ENCODE measurements at places on chromosomes 11 and 22.

DNA sequence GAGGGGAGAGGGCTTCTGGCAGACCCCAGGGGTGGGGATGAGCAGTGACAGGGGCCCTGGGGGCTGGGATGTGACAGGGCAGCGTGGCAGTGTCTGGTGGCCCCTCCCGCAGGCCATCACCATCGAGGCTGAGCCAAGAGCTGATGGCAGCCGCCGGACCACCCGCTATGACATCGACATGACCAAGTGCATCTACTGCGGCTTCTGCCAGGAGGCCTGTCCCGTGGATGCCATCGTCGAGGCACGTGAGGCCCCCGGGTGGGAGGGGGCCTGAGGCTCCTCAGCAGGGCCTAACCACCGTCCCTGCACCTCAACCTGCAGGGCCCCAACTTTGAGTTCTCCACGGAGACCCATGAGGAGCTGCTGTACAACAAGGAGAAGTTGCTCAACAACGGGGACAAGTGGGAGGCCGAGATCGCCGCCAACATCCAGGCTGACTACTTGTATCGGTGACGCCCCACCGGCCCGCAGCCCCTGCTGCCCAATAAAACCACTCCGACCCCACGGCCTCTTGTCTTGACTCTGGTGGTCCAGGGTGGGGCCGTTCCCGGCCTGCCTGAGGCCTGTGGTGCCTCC, 2.6 kb upstream of the TCIRG1 start:
- DNase-seq, result no peak

GRCh38 chr11:86072211-86072610, 3.3 kb upstream of the PICALM start:
- DNase-seq, result no peak

GRCh38 chr22:18090286-18090685, 12.5 kb downstream of the PEX26 start:
- no peak for DNase-seq

DNA sequence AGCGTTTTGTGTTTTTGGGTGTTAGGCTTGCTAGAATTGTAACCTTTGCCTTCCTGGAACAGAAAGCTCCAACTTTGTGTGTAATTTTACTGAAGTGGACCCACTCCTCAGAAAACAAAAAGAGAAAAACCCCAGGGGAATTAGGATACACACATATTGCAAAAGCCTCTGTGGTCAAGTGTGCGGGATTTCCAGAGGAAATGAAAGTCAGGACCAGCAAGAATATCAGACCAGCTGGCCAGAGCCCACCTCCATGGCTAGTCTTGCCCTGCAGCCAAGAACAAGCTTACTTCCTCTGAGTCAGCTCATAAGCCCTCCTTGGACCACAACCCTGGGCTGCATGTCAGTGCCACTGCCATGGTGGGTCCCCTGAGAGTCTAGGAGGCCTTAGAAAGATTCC, 37.0 kb upstream of the FTH1 start:
- no peak for DNase-seq

- no peak for DNase-seq
Observed at GRCh38 chr11:125192717-125193415, 28.3 kb downstream of the PKNOX2 start.

DNA sequence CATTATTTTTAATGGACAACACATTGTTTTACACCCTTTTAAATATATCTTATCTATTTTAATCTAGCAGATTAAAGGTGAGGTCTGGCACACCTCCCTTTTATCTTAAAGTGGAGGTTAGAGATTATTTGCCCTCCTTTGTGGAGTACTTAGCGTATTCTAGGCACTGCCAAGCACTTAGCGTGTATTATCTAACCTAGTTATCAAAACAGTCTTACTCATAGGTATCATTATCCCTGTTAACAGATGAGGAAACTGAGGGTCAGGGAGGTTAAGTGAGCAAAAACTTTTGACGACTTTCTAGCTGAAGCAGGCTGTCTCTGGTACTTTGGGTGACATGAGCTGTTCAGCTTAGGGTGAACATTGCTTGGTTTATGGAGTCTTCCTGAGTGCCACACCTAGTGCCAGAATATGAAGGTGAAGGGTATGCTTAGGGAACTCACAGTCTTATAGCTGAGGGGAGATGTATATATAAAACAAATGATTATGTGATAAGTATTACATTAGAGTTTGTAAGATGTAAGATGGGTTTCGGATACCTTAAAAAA, 55.0 kb downstream of the ZNRF3 start:
- DNase-seq, result no peak

DNA sequence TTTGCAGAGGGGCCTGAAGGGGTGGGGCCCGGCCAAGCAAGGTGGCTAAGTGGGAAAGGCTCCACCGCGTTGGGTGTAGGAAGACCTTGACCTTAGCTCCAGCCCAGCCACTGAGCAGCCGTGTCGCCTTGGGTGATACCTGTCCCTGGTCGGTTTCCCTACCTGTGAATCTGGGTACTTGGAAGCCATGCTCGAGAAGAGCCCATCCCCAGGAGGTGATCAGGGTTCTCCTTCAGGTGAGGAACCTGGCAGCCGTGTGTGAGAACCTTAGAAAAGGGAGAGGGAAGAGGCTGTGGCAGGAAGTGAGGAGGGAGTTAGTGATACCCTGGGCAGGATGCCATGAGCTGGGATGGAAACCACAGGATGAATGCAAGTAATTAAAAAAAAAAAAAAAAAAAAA, 21.6 kb downstream of the PPARA start:
- DNase-seq, result no peak

GRCh38 chr11:82711648-82712047, 22.0 kb downstream of the FAM181B start:
- DNase-seq, result no peak

DNA sequence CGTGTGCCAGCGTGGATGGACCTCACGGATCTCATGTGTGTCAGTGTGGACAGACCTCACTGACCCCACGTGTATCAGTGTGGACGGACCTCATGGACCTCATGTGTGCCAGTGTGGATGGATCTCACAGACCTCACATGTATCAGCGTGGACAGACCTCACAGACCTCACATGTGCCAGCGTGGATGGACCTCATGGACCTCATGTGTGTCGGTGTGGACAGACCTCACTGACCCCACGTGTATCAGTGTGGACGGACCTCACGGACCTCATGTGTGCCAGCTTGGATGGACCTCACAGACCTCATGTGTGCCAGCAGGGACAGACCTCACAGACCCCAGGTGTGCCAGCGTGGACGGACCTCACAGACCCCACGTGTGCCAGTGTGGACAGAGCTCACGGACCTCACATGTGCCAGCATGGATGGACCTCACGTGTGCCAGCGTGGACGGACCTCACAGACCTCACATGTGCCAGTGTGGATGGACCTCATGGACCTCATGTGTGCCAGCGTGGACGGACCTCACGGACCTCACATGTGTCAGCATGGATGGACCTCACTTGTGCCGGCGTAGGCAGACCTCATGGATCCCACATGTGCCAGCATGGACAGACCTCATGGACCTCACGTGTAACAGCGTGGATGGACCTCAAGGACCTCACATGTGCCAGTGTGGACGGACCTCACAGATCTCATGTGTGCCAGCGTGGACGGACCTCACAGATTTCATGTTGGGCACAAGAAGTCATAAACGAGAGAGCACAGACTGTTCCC, 18.2 kb downstream of the TTLL8 start:
- no peak for DNase-seq

DNA sequence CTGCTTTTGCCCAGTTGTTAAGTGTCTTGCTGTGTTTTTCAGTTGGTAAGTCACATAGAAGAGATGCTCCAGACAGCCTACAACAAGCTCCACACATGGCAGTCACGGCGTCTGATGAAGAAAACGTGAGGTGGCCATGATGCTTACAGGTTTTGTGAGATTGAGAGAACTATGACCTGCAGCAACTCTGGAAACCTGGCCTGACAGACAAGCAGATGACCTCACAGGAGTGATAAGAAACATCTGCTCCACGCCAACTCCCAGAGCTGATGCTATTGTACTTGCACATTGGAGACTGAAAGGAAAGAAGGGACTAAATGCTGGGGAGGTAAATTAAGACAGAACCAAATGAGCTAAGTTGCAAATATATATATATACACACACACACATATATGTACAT, 28.6 kb upstream of the LDHA start:
- DNase-seq, result no peak

- DNase-seq, result no peak
Observed at GRCh38 chr22:48778308-48779195, 1049.1 kb downstream of the BRD1 start.

- DNase-seq, result no peak
Observed at GRCh38 chr11:15754221-15754620, 602.1 kb downstream of the SOX6 start.

GRCh38 chr22:20549232-20549841, 41.9 kb downstream of the MED15 start:
- DNase-seq, result no peak

GRCh38 chr11:83249445-83249844, 36.7 kb downstream of the CCDC90B start:
- DNase-seq, result no peak

DNA sequence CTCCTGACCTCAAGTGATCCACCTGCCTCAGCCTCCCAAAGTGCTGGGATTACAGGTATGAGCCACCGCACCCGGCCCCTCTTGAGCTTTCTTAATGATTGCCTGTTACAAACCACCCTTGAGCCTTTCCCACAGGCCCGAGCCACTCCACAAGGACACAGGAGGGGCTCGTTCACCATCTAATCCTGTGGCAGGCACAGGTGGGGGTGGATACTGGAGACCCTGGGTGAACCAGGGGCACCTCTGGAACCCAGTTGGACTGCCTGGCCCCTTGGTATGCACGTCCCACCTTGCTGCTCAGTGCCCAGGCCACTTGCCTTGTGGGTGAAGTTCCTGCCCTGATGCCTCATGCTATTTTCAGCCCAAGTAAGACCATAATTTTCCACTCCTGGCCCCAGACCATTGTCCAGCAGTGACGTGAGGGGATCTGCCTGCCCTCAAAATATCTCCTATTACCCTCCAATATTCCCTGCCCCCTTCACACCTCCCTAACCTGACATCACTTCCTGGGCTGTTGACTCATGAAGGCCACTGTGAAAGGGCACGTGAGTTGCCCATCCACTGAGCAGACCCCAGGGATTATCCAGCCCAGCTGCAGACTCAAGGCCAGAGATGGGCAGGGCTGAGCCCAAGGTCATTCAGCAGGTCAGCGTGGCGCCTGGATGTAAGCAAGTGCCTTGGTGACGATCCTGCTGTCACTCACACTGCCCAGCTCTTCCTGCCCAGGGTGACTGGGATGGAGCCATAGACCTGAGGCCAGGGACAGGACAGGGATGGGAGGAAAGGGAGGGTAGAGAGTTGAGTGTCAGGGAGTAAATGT, 19.6 kb downstream of the P2RY2 start:
- DNase-seq, result no peak

GRCh38 chr11:27008811-27009535, 15.1 kb downstream of the FIBIN start:
- no peak for DNase-seq

DNA sequence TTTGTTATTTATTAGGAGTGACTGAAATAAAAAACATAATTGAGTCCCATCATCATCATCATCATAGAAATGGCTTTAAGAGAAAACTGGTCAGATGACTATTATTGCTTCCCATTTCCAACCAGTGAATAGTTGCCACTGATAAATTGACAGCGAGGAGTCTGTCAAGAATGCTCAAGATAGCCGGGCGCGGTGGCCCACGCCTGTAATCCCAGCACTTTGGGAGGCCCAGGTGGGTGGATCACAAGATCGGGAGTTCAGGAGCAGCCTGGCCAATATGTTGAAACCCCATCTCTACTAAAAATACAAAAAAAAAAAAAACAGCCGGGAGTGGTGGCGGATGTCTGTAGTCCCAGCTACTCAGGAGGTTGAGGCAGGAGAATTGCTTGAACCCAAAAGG, 1.9 kb downstream of the WBP2NL start:
- peak; percentile 52 for DNase-seq

GRCh38 chr22:30188911-30189310, 57.6 kb downstream of the LIF start:
- DNase-seq, result no peak

- no peak for DNase-seq
Observed at GRCh38 chr22:32050678-32051515, 7.8 kb downstream of the SLC5A1 start.

DNA sequence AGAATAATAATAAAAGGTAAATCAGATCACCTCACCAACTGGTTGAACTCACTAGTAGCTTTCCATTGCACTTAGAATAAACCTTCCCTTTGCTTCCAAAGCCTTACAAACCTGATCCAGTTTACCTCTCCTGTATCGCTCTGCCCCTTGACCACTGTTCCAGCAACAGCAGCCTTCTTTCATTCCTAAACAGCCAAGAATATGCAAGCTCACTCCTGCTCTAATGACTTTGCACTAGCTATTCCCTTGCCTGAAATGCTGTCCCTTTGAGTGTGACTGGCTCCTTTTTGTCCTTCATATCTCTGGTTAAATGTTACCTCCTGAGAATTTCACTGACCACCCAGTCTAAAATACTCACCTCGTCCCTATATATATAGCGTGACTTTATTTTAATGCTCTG, 9.6 kb upstream of the PIK3C2A start:
- no peak for DNase-seq

GRCh38 chr22:18033204-18033998, 9.0 kb upstream of the MICAL3 start:
- no peak for DNase-seq

DNA sequence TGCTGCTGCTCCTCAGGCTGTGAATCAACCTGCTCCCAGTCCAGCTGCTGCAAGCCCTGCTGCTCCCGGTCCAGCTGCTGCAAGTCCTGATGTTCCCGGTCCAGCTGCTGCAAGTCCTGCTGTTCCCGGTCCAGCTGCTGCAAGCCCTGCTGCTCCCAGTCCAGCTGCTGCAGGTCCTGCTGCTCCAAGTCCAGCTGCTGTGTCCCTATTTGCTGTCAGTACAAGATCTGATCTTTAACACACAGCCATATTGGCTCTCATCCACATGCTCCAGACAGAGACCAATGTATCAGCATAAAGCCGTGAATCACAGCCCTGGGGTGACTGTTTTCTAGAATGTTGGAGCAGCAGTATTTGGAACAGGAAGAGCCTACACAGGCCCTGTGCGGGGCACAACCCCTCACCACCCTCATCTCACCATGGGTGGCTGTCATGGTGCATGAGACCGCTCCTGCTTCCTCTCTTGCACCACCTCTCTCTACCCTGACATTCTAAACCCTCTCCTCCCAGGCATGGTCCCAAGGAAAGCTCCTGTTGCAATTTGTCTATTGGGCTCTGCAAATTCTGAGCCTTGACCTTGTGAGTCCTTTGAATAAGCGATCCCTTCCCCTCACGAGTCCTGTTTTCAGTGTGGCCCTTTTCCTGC, 3.5 kb downstream of the KRTAP5-10 start:
- DNase-seq, result no peak

All from type B pancreatic cell (in vitro differentiated cells).